Neural crest cell (in vitro differentiated cells): ENCODE measurements at places on chromosomes 3 and 15.

- DNase-seq, result no peak
Measured at GRCh38 chr3:126665959-126666657, 11.2 kb upstream of the TXNRD3 start.

DNA sequence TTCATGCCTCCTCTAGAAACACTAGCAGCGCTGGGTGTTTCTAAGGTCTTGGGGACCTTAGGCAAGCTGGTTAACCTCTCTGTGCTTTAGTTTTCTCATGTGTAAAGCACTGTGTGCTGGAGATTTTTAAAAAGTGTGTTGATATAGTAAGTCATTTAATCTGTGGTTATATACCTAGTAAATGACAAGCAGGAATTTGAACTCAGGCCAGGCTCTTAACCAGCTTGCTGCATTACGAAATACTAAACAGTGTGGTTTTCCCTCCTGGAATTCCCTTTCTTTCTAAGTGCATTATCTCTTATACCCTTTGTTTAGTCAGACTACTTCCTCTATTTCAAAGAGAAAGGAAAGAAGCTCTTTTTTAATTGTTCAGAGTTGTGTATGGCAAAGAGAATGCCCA, 26.5 kb downstream of the NEO1 start:
- DNase-seq, result no peak

DNA sequence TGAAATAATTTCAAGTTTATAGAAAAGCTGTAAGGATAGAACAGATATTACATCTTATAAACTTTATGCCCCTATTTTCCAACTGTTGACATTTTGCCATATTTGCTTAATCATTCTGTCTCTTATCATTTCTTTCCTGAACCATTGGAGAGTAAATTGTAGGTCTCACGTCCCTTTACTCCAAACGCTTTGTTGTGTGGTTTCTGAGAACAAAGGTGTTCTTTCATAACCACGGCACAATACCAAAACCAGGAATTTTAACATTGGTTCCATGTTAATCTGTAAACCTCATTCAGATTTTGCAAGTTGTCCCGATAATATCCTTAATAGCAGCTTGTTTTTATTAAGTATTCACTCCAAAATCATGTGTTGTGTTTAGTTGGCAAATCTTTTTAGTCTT, 134.8 kb downstream of the AKAP13 start:
- DNase-seq, result no peak

DNA sequence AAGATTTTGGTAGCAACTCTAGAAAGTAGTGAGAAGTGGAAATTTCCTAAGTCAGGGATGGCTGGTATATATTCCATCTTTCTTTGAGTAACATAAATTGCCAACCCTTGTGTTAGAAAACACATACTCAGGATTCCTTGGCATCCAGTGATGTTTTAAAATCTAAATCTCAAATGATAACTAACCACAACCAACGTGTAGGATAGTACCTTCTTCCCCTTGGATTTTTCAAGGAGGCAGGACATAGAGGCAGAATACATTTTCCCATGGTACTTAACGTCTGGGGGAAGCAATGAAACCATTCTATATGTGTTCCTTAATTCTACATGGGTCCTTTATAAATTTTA, 93.4 kb downstream of the WDR76 start:
- no peak for DNase-seq

GRCh38 chr3:48984663-48985062, 5.4 kb upstream of the P4HTM start:
- DNase-seq, result no peak

- no peak for DNase-seq
Measured at GRCh38 chr3:152430223-152431002, 161.7 kb downstream of the MBNL1 start.

- DNase-seq, result no peak
Measured at GRCh38 chr3:16050641-16051467, 123.6 kb upstream of the GALNT15 start.

GRCh38 chr3:103002425-103003176, 567.8 kb downstream of the ZPLD1 start:
- DNase-seq, result no peak

DNA sequence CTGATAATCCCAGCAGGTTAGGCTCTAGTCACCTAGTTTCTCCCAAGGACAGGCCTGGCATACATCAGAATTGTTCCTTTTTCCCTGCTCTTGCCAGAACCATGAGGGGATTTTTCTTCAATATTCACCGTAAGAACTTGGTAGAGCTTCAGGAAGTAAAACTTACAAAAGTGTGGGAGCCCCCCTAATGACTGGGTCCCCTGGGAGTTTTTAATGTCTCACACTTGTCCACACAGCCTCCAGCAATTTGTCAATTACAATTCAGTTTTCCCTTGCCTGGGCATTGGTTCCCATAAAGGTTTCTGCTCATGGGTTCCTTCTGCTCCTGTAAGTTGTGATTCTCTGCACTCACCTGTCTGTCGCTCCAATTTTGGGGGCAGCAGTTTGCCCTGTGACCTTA, 28.5 kb downstream of the LHFPL4 start:
- DNase-seq, result no peak

GRCh38 chr3:179513862-179514261, 48.9 kb upstream of the ACTL6A start:
- DNase-seq, result no peak
